ENCODE measurements at places on chromosomes 3 and 15. TPM values are rescaled to one million over a fixed set of nuclear protein-coding genes. Genes with fewer than 3 reads are reported as not detected.
A peak's percentile ranks its signal among the peaks of the same experiment; 100 is the strongest.

DNA sequence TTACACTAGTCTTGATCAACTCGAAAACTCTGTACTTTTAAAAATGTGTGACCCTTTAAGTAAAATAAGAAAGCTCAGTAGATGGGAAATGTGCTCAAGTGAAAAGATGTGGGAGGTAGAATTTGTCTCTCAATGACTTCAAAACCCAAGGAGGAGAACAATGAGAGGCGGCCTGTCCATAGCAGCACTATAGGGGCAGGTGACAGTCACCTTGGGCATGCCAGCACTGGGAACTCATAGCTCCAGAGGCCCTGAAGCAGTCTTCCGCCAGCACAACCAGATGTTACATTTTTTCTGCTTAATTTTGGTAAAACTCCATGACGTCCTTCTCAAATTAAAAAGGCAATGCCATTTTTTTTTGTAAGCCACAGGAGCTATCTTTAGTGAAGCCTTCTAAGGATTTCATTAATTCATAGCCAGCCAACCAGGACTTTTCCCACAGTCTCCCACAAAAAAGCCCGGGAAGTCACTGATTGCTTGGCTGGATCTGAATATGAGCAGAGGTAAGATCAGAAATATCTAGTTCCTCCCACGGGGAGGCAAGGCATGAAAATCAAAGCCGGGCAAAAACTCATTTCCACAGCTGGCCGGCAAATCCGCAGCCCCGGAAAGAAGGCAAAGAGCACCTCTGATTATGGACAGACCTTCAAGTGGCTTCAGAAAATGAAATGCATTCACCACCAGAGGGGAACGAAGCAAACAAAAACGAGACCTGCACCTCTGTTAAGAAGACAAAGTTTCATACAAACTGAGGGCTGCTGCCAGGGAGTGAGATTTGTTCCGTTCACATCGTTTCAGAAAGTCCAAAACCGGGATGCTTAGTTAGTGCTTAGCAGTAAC, 10.5 kb downstream of the IL17RD start:
- no peak for DNase-seq

DNA sequence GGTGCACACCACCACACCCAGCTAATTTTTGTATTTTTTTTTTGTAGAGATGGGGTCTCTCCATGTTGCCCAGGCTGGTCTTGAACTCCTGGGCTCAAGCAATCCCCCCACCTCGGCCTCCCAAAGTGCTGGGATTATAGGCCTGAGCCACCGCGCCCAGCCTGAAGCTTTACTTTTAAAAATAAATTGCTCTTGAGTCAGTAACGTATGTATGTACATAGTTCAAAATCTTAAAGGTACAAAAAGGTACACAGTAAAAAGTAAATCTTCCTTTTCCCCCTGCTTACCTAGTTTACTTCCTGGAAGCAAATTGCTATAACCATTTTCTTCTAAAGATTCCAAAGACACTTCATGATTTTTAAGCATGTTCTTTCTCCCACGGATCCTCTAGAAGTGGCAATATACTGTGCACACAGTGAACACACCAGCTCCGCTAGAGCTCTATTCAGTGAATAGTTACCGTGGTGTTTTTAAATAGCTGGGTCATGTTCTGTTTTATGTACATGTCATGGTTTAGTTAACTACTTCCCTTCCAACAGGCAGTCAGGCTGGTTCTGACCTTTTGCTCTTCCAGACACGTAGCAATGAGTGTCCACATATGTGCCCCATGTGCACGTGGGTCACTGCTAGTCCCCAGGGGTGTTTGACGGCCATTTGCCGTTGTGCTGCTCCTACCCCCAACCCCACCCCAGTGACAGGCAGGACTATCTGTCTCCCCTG, 82.1 kb downstream of the EEFSEC start:
- no peak for DNase-seq

DNA sequence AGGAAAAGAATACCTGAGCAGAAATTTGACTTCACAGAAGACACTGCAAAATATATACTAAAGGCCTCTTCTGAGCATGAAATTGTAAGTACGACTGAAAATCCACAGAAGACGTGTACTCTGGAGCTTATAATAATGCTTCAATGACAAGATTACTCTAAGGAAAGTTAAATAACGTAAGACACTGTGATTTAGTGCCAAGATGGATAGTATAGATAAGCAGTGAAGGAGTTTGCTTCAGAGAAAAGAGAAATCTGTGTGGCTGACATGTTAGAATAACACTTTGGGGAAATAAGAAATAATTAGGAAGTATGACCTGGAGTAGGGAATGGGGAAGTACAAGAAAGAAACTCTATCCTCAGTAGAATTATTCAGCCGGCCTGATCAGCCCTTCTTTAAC, 28.9 kb downstream of the ALDH1A2 start:
- no peak for DNase-seq

- no peak for DNase-seq
Observed at GRCh38 chr15:63075984-63076713, 33.6 kb downstream of the TPM1 start.

DNA sequence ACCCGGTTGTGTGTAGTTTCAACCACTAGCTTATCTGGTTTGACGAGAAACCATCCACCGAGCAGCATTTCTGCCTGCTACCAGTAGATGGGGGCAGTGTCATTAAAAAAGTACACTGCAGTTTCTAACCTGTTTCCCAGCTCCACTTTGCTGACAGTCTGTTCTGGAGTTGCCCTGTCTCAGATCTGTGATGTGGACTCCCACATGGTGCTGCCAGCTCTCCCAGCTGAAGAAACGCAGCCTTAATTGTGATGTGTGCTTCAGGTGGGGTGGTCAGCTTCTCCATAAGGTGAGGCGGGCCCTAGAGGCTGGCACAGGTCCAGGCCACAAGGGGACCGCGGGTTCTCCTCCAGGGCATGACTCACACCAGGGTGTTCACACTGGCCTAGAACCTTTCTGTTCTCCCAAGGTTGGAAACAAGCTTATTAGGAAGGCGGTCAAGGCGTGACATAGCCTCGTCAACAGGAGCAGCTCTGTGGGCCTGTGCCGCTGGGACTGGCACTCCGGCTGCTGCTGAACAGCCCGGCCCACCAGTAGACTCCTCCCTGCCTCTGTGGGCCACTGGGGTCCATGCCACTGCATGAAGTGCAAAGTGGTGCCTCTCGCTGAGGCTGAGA, 2.9 kb upstream of the FAM43A start:
- peak; percentile 83 for DNase-seq

GRCh38 chr3:171784937-171785336, 25.3 kb downstream of the PLD1 start:
- DNase-seq, result no peak

DNA sequence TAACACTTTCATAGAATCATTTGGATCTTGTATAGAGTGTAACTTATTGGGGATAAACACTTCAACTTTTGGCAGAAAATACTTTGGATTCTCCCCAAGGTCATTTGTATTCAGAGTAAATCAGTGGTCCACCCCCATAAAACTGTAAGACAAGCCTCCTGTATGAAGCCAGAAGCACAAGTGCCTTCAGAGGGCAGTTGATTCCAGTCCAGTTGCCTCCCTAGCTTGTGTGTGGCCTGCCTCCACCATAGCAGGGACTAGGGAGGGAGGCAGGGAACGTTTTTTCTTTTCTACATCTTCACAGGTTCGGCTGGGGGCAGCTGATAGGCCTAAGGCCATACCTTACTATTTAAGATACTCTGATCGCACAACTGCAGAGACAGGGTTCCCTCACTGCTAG, 11.6 kb downstream of the GORASP1 start:
- no peak for DNase-seq

DNA sequence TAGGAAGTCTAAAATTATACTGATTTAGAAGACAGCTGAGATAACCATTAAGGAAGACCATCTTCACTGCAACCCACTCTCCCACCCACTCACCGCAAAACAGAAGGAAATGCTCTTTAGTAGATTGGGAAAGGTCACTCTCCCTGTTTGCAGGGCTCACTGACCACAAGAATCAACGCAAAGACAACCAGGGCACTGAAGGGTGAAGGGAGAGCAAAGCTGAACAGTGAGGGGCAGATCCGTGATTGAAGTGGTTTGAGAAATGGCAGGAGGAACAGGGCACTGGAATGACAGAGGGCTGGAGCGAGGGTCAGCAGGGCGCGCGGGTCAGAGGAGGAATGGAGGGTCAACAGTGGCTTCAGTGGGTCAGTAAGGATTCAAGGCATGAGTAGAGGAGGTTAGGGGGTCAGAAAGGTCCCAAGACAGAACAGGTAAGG, 520 bp downstream of the MESD start:
- no peak for DNase-seq

Gene SYNPR
- total RNA-seq, result not detected

Gene KBTBD12
- not detected for total RNA-seq

Gene GOLGA6L7
- total RNA-seq, result not detected

Gene USP19
- total RNA-seq, result 33.8 TPM

Gene MINDY4B
- not detected for total RNA-seq
